ENCODE measurements at places on chromosomes 12 and 14. TPM values are rescaled to one million over a fixed set of nuclear protein-coding genes. Genes with fewer than 3 reads are reported as not detected.
A peak's percentile ranks its signal among the peaks of the same experiment; 100 is the strongest.

RILPL1 gene
- total RNA-seq, result 89.7 TPM

AQP2 gene
- not detected for total RNA-seq

NYNRIN gene
- 8.0 TPM for total RNA-seq

DNA sequence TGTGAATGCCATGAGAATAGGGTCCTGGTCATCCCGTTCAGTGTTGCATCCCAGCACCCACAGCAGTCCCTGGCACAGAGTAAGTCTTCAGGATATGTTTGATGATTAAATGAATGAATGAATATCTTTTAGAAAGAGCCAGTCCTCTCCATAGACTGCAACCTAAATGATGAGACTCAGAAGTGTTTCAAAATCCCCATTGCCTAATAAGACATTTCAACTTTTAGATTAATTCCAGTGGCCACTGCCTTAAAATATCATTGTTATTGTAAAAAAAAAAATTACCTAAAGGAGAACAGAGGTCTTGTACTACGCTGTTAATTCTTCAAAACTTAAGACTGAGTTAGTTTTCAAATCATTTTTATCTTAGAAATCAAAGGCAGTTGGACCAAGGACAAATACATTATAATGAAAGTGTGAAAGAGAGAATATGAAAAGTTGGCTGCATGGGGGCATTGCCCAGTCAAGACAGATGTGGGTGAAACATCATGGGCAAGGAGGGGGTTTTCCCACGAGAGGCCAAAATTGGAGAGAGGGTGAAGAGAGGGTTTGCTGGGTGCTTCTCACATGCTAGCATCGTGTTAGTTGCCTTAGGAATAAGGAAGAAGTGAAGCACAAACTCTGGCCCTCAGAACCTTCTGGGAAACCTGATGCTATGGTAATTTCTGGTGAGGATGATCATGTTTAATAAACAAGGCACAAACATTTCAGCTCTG, 26.3 kb upstream of the CPM start:
- no peaks in the 10 kb centered on the region for H3K36me3 ChIP-seq
- H3K4me3 ChIP-seq, result no peak overlapping the region
- H3K27me3 ChIP-seq, result no peaks in the 10 kb centered on the region
- H3K4me1 ChIP-seq, result no peaks in the 10 kb centered on the region

ALDH2 gene
- 381 TPM for total RNA-seq

DNA sequence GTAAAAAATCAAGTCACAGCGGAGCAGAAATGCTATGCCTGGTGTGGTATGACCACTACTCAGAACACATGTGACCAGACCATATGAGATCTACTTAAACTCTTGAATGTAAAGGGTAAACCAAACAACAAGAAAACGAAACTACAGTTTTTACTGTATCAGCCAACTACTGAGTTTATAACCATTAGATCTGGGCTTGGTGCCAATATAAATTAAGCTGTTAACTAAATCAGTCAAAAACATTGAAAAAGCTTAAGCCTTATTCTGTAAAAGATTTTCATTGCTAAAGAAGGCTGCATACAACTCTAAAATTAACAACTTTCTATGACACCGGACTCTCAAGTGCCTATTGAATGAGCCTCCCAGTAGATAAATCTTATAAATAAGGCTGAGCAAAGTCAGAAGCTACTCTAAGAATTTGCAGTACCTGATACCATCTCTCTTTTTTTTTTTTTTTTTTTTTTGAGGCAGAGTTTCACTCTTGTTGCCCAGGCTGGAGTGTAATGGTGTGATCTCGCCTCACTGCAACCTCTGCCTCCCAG, 35.4 kb downstream of the SPTLC2 start:
- H3K4me1 ChIP-seq, result peaks cover 74% of the 10 kb centered on the region
- H3K36me3 ChIP-seq, result peaks cover under 1% of the 10 kb centered on the region
- H3K27me3 ChIP-seq, result no peaks in the 10 kb centered on the region
- DNase-seq, result no peak
- H3K4me3 ChIP-seq, result peak overlapping the region; percentile 38

GRCh38 chr12:13097491-13098011, 5.9 kb downstream of the GSG1 start:
- DNase-seq, result peak; percentile 30
- H3K36me3 ChIP-seq, result no peaks in the 10 kb centered on the region
- H3K4me3 ChIP-seq, result peak overlapping the region; percentile 56
- no peaks in the 10 kb centered on the region for H3K27me3 ChIP-seq
- H3K27ac ChIP-seq, result peak overlapping the region; percentile 93

- no peak overlapping the region for H3K27ac ChIP-seq
- peaks cover 60% of the 10 kb centered on the region for H3K27me3 ChIP-seq
- DNase-seq, result no peak
These were observed 623 bp upstream of the C14orf132 start for GRCh38 chr14:96038558-96038919.

PAX9 gene
- total RNA-seq, result not detected

GRCh38 chr12:52189376-52190174, 2.2 kb downstream of the KRT80 start:
- H3K27ac ChIP-seq, result no peak overlapping the region
- H3K36me3 ChIP-seq, result no peaks in the 10 kb centered on the region
- H3K27me3 ChIP-seq, result no peaks in the 10 kb centered on the region
- H3K4me3 ChIP-seq, result no peak overlapping the region

DNA sequence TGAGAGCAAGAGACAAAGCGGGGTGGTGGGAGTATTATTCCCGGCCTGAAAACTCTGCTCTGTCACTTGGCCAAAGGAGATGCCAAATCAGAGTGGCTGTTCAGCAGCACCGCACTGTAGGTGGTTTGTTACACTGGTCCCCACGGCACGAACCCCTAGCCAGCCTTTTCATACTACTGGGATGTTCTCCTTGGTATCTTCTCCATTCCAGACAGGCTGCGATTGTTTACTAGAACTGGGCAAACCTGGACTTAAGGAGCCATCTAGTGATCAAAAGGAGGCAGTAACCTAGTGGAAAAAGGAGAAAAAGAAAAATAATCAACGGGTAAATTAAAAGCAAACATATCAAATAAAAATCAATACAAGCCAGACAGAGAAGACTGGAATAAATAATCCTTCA, 58.9 kb upstream of the TMTC2 start:
- no peaks in the 10 kb centered on the region for H3K36me3 ChIP-seq
- H3K4me1 ChIP-seq, result no peaks in the 10 kb centered on the region
- H3K27me3 ChIP-seq, result no peaks in the 10 kb centered on the region
- DNase-seq, result no peak
- no peak overlapping the region for H3K27ac ChIP-seq

CLEC14A gene
- total RNA-seq, result 34.3 TPM

GRCh38 chr12:114431902-114432301, 26.0 kb upstream of the TBX5 start:
- no peak overlapping the region for H3K4me3 ChIP-seq
- no peak overlapping the region for H3K27ac ChIP-seq
- no peaks in the 10 kb centered on the region for H3K4me1 ChIP-seq
- no peak for DNase-seq

DNA sequence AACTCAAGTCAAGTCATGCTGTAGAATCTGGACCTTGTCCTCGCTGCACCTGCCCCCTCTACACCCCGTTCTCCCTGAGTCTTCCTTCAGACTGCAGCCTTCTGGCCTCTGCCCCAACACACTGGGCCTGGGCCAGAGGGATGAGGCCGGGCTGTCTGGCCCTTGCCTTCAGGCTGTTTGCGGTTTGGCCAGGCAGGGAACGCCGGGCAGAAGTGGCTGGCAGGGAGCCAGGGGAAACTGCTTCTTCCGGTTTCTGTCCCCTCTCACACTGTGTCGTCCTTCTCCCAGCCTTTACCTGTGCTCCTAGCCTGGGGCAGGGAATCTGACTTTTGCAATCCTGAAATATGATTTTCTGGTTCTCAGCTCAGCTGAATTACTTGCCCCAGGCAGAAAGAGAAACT, 13.5 kb downstream of the DGLUCY start:
- no peak overlapping the region for H3K4me3 ChIP-seq
- H3K27ac ChIP-seq, result peak overlapping the region; percentile 99
- peaks cover 30% of the 10 kb centered on the region for H3K36me3 ChIP-seq
- DNase-seq, result peak; percentile 68
- peaks cover 59% of the 10 kb centered on the region for H3K4me1 ChIP-seq

PTGER2 gene
- 0.60 TPM for total RNA-seq

MUCL1 gene
- not detected for total RNA-seq

DNA sequence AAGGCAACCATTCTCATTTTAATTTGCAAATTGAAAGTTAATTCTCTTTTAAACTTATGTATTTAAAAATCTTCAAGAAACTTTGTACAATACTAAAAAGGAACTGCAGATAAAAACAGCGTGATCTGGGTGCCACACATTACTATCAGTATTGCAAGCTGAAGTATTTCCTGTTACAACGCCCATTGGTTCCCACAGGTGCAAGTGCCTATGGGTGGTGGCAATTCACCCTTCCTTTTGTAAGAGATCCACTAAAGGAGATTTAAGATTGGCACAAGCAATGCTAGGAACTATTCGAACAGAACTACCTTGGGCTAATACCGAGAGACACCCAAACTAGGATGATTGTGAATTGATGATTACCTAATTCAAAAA, 13.2 kb downstream of the TAOK3 start:
- no peak overlapping the region for H3K27ac ChIP-seq
- no peak overlapping the region for H3K4me3 ChIP-seq
- H3K27me3 ChIP-seq, result no peaks in the 10 kb centered on the region
- DNase-seq, result no peak

ADAM21 gene
- 0.38 TPM for total RNA-seq

GRCh38 chr14:30874999-30875787, 834 bp downstream of the COCH start:
- no peak overlapping the region for H3K27ac ChIP-seq
- peak overlapping the region; percentile 76 for H3K4me3 ChIP-seq
- H3K4me1 ChIP-seq, result peaks cover 19% of the 10 kb centered on the region
- peaks cover 80% of the 10 kb centered on the region for H3K27me3 ChIP-seq

DNA sequence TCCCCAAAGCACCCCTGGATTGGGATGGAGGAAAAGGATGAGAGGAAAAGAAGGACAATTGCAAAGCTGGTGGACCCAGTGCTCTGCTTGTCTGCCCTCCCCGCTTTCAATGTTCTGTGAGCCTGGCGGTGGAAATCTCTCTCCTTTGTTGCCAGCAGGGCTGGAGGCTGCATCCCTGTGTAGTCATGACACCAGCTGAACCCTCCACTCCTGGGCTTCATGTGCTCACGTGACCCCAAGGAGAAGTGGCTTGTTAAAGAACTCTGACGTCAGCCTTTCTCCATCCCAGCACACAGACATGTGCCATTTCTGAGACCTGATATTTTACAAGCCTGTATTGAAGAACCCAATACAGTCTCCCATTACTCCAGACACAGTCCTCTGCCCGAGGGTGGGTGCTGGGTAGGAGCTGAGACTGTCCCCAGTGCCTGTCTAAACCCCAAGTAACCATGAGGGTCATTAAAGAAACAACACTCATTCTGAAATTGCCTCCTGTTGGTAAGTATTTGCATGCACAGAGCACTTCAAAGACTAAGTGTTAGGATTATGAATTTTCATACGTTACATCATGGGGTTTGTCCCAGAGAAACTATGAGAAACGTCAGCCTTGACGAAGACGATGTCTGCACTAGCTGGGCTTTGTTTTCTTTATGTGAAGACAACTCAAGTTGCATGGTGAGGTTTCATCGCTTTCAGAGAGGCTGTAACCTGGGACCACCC, 21.7 kb downstream of the GALNT16 start:
- no peaks in the 10 kb centered on the region for H3K27me3 ChIP-seq
- H3K27ac ChIP-seq, result peak overlapping the region; percentile 49
- H3K4me3 ChIP-seq, result no peak overlapping the region
- H3K36me3 ChIP-seq, result no peaks in the 10 kb centered on the region

DNA sequence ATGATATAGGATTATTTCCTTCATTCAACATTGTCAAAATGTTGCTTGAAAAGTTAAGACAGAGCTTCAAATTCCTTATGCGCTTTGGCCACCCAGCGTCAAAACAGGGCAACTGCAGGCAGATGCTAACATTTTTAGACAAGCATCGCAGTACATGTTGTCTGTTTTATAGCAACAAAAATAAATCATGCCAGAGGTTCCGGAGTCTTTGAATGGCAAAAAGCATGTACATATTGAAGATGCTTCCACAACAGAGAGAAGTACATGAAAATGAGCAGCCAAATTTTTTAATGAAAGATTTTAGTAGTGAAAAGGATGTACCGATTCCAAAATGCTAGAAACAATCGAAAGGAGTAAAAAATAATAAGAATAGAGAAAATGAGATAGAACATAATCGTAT, 49.8 kb upstream of the USP15 start:
- peak; percentile 24 for DNase-seq
- H3K4me3 ChIP-seq, result no peak overlapping the region
- no peaks in the 10 kb centered on the region for H3K27me3 ChIP-seq
- H3K27ac ChIP-seq, result no peak overlapping the region

LRP6 gene
- 18.7 TPM for total RNA-seq

NOPCHAP1 gene
- 11.1 TPM for total RNA-seq

DNA sequence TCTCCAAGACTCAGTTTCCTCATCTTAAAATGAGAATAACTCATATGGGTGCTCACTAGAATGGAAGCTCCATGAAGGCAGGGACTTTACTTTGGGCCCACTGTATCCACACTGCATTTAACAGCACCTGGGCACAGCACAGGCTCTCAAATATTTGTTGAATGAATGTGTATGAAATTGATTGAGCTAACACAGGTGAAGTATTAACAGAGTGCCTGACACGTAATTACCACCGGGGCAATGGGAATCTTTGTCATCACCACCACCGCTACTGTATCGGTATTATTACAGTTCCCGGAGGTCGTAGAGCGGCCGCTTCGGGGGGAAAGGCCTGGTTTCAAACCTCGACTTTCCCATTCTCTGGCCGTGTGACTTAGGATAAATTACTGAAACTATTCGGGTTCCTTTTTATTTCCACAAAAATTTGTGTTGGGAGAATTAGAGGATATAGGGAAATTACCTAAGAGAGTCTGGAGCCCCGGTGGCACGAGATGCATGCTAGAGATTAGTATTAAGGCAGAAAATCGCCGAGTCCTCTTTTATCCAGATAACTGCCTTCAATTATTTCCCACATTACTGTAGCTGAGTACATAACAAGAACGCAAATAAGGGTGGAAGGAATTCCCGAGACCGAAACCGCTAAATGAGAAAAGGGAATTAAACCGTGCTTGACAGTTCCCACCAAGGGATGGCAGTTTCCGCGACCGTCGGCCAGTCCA, 1.0 kb upstream of the RIC8B start:
- peak overlapping the region; percentile 99 for H3K27ac ChIP-seq
- peaks cover 54% of the 10 kb centered on the region for H3K4me1 ChIP-seq
- H3K27me3 ChIP-seq, result no peaks in the 10 kb centered on the region
- no peaks in the 10 kb centered on the region for H3K36me3 ChIP-seq

- H3K4me1 ChIP-seq, result peaks cover 19% of the 10 kb centered on the region
- H3K27ac ChIP-seq, result no peak overlapping the region
- peak overlapping the region; percentile 92 for H3K4me3 ChIP-seq
- H3K27me3 ChIP-seq, result peaks cover 14% of the 10 kb centered on the region
These were observed 1.7 kb downstream of the USP44 start for GRCh38 chr12:95549392-95550084.

All from left ventricle myocardium inferior (tissue), 1 donor.